Stimulated activated CD4-positive, alpha-beta T cell treated with anti-CD3 and anti-CD28 coated beads, Interleukin-1b, Interleukin-23, amount 100 ng/mL, for 48 hours (primary cell): ENCODE measurements at places on chromosomes 4 and X.

DNA sequence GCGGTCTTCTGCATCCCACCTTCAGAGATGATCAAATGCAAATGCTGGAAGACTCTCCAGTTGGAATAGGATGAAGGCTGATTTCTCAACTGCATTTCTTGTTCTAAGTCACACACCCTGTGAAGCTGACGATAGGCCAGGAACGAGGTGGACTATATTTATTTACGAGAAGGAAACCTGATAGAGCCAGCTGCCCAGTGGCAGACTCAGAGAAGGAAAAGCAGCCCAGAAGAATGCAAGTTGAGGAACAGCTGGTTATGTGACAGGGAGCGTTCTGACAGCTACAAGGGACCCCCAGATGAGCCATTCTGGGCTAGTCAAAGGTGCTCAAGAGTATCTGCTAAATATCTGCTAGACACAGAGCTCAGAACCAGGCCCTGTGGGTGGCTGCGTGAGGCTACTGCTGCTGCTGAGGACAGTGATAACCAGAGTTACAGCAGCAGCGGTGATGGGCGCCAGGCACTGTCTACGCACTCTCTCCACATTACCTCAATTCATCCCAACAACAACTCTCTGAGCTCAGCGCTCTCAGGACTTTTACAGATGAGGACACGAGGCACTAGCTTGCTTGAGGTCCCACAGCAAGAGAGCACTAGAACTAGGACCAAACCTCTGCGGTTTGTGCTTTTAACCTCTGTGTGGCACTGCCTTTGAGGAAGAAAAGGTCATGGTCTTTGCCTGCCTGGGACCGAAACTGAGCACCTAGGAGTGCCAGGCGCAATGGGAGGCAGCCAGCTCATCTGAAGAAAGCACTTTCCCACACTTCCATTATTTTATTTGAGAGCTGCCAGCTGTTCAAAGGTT is 69.0 kb downstream of the GATB start:
- DNase-seq, result no peak

- peak; percentile 71 for DNase-seq
Measured at GRCh38 chr4:37970702-37971101, 10.5 kb downstream of the PTTG2 start.

DNA sequence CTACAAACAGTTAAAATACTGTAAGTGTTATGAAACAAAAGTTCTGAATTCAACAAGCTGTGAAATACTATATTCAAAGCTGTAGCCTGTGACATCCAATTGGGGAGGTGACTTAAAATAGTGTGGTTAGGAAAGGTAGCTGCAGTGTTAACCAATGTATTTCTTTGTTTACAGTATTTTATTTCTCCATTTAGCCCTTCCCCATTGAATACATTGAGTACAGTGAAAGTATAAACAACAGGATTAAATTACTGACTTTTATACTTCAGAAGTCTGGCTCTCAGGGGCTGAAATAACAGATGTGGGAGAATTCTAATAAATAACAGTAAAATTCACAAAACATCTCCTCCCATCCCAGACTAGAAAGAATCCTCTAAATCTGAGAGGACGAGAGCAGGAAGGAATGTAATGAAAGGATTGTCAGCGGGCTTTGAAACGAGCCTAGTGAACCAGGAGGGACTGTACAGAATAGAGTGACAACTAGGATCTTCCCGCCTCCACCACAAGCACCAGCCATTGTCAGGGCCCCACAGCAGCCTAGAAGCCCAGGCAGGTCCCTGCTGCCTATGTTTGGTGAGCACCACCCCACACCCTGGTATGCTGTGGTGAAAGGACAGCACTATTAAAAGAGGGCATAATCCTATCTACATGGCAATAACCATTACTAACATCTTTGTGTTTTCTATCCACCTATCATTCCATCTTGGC is 73.7 kb downstream of the SPCS3 start:
- DNase-seq, result no peak

DNA sequence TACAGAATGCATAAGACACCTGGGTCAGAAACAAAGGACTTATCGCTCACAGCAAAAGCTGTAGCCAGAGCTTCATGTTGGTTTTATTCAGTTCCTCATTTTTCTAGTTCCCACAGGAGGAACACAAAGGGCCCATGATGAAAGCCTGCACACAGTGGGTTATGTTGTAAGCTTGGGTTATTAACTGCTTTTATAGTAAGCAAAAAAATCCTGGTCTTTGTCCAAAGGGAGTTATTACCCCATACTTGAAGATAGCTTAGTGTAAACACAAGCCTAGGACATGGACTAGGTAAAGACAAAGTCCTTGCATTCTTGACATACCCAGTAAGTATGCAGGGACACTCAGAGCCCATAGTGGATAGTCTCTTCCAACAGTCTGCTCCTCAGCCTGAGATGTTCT is 11.7 kb downstream of the BBS12 start:
- no peak for DNase-seq

GRCh38 chr4:1723131-1723801 is 1.9 kb downstream of the TACC3 start:
- peak; percentile 81 for DNase-seq

- peak; percentile 44 for DNase-seq
Measured at GRCh38 chrX:47637546-47638195, 7.9 kb upstream of the CFP start.

DNA sequence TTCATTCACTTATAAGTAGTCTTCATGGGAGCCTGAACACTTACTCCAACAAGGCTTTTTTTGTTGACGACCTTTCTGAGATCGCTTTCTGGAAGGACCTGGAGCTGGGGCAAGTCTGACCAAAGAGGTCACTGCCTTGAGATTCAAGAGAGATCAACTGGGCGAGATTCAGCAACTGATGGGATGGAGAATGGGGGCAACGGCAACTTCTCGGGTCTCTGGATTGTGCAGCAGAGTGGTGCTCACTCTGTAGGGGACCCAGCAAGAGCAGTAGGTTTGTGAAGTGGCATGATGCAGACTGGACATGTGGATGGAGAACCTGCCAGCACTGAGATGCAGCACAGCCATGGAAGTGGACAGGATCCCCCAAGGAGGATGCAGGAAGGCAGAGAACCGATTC is 288.1 kb downstream of the EVC2 start:
- no peak for DNase-seq

DNA sequence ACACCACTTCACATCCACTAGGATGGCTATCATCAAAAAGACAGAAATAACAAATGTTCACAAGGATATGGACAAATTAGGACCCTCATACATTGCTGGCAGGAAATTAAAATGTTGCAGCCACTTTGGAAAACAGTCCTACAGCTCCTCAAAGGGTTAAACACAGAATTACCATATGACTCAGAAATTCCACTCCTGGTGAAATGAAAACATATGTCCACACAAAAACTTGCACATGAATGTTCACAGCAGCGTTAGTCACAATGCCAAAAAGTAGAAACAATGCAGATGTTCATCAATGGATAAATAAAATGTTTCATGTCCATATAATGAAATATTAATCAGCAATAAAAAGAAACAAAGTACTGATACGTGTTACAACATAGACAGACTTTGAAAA is 15.1 kb downstream of the S100G start:
- no peak for DNase-seq

DNA sequence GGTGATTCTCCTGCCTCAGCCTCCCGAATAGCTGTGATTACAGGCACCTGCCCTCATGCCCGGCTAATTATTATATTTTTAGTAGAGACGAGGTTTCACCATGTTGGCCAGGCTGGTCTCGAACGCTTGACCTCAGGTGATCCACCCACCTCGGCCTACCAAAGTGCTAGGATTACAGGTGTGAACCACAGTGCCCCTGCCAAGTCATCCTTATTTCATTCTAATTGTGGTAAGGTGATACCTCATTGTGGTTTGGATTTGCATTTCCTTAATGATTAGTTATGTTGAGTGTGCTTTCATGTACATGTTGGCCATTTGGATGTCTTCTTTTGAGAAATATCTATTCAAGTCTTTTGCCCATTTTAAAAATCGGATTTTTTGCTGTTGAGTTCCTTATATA is 93.0 kb downstream of the USP9X start:
- no peak for DNase-seq

- DNase-seq, result no peak
Measured at GRCh38 chrX:104307341-104307740, 52.6 kb upstream of the ESX1 start.

GRCh38 chrX:8346060-8346459 is 118.6 kb upstream of the VCX3B start:
- no peak for DNase-seq

GRCh38 chr4:76836860-76837562 is 60.9 kb downstream of the SOWAHB start:
- DNase-seq, result no peak

- DNase-seq, result no peak
Measured at GRCh38 chrX:135572436-135572835, 52.0 kb downstream of the INTS6L start.

- no peak for DNase-seq
Measured at GRCh38 chrX:133482056-133482952, 67.0 kb upstream of the GPC4 start.

GRCh38 chrX:24301060-24301459 is 12.8 kb downstream of the SUPT20HL2 start:
- no peak for DNase-seq

GRCh38 chr4:102441978-102442911 is 58.9 kb upstream of the NFKB1 start:
- DNase-seq, result no peak

- no peak for DNase-seq
Measured at GRCh38 chrX:97564496-97564895, 680.8 kb downstream of the RPA4 start.

GRCh38 chrX:20309806-20310205 is 43.1 kb upstream of the RPS6KA3 start:
- DNase-seq, result no peak

DNA sequence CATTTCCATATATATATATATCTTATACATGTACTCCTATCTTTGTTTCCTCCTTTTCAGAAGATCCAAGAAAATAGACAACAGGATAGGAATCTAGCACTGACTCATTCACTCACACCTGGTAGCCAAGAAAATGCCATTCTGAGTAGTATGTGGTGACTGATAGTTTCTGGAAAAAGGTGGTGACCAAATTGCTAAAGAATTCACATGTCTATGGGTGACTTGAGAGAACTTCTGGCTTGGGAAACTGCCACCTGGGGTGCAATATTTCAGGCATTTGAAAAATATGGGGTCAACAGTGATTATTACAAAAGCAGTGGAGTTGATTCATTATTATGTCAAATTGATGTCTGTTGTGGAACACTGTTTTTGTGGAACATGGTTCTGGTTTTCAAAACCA is 605.1 kb downstream of the PCDH18 start:
- no peak for DNase-seq

DNA sequence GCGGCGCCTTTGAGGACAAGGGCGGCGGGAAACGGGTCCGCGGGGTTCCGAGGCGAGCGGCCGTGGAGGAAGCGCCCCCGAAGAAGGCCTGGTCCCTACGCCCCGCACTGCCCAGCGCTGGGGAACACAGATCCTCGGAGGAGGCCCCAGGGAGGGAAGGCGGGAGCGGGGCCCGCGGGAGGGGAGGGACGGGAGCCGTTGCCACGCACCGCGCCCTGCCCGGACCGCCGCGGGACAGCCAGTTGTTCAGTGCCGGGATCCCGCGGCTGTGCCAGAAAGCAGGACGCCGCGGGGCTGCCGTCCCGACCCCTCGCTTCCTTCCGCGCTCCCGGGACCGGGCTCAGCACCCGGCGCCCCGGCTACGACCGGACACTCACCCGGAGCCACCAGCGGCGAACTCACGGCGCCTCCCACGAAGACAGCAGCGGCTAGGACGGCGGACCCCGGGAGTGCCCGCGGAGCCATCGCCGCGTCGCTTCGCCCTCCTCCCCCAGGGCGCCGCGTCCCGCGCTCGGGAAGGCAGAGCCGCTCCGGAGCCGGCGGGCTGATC is 278 bp downstream of the RELL1 start:
- peak; percentile 33 for DNase-seq

DNA sequence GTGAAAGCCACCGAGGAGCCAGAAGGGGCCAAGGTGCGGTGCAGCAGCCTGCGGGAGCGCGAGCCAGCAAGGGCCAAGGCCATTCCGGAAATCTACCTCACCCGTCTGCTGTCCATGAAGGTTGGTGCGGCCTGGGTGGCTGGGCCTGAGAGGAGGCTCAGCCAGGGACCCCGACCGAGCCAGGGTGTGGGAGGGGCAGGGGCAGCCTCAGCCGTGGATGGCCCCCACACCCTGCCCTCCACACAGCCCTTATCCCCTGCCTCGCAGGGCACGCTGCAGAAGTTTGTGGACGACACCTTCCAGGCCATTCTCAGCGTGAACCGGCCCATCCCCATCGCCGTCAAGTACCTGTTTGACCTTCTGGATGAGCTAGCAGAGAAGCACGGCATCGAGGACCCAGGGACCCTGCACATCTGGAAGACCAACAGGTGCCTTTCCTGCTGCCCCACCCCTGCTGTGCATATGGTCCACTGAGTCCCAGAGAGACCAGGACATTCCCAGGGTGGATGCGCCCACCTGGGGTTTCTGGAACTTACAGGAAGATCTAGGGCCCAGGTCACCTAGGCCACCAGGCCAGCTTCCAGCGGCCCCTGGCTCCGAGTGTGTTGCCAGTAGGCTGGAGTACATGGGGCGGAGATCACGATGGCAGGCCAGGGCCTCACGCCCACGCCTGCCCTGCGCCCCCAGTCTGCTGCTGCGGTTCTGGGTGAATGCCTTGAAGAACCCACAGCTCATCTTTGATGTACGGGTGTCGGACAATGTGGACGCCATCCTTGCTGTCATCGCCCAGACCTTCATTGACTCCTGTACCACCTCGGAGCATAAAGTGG is 3.4 kb upstream of the SRPK3 start:
- DNase-seq, result no peak

- DNase-seq, result no peak
Measured at GRCh38 chrX:73390628-73391567, 56.0 kb upstream of the CDX4 start.

DNA sequence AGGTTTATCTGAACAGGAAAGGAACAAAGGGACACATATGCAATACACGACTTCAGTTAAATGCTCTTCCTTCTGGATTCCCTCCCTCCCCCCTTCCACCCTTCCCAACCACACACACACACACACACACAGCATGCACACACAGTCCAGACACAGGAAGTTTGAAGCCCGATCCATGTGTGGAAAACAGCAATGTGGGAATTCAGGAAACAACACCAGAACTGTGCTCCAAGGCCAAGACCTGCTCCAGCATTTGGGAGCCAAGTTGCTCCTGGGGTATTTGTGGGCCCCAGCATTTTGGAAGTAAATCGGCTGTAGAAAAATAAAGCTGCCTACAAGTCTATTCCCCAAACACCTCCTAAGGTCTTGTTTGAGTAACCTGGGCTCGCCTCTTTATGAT is 5.6 kb upstream of the AMOT start:
- DNase-seq, result no peak

GRCh38 chr4:184784628-184785257 is 41.0 kb downstream of the ACSL1 start:
- no peak for DNase-seq

- peak; percentile 62 for DNase-seq
Measured at GRCh38 chrX:7083468-7084396, 63.8 kb upstream of the STS start.

GRCh38 chrX:54320067-54320466 is 37.8 kb downstream of the WNK3 start:
- no peak for DNase-seq

DNA sequence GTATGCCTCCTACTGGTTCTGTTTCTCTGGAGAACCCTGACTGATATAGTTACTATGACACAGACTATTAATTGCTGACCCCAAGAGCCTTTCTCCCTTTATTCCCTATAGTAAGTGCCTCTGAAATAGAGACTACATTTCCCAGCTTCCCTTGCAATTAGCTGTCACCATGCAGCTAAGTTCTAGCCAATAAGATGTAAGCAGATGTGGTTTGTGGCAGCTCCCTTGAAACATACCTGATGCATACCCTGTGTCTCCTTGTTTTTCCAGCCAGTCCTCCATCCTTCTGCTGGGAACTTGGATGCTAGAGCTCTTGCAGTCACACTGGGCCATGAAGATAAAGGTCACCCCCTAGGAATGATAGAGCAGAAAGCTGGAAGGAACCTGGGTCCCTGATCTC is 9.7 kb upstream of the TMEM165 start:
- DNase-seq, result no peak
